Neural crest cell (in vitro differentiated cells): ENCODE measurements at places on chromosomes 1 and 21.

DNA sequence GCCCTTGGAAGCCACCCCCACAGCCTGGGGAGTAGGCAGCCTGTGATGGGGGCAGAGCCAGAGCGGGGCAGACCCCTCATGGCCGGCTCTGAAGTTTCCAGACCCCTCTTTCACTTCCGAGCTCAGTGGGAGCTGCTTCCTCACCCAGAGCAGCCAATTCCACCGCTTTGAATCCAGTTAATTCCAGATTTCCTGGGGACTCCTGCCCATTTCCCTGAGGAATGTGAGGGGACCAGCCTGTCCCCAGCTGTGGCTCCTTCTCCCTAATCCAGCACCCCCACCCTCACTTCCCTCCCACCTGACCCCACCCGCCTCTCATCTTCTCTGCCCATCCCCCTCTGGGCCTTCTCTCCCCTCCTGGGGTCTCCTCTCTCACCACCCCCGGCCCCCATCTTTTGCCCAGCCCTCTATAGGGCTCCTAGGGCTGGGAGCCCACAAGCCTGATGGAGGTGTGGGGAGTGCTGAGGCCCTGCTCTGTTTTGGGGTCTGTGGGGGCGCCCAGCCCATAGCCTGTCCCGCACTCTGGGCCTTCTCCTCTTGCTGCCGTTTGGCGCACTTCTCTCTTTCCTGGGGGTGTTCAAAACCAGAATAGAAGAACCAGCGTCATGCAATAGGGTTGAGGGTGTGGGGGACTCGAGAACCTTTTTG, 26.2 kb upstream of the TNFRSF1B start:
- DNase-seq: no peak

DNA sequence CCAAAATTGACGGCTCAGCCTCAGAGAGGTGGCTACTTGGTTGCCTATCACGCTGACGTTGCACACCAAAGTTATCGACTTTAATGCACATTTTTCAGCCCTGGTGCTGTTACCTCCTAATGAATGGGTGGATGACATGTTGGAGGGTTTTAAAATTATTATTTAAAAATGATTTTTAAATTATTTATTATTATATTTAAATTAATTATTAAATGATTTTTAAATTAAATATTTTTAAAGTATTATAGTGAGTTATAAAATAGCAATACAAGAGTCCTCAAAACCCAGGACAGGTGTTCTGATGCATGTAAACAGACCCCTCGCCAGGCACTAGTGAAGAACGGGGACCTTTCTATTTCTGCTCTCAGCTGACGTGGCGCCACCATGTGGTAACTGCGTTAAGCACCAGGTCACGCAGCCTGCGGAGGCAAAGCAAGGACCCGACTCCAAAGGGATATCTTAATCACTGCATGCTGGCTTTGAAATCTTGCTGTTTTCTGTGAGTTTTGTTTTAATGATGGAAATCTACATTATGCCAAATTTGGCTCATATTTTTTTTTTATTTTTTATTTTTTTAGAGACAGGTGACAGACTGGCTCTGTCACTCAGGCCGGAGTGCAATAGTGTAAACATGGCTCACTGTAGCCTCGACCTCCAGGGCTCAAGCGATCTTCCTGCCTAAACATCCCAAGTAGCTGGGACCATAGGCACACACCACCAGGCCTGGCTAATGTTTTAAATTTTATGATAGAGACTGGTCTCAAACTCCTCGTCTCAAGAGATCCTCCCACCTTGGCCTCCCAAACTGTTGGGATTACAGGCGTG, 22.6 kb downstream of the CASP9 start:
- DNase-seq: peak; percentile 79

GRCh38 chr1:228174482-228175315, 9.1 kb downstream of the IBA57 start:
- DNase-seq: no peak

- DNase-seq: no peak
Observed at GRCh38 chr21:34054259-34054658, 19.1 kb upstream of the MRPS6 start.

GRCh38 chr1:230717251-230717650, 3.3 kb upstream of the AGT start:
- DNase-seq: no peak

- no peak for DNase-seq
Observed at GRCh38 chr1:198523182-198523950, 17.1 kb downstream of the ATP6V1G3 start.

GRCh38 chr1:30804352-30804751, 46.8 kb upstream of the LAPTM5 start:
- DNase-seq: no peak

DNA sequence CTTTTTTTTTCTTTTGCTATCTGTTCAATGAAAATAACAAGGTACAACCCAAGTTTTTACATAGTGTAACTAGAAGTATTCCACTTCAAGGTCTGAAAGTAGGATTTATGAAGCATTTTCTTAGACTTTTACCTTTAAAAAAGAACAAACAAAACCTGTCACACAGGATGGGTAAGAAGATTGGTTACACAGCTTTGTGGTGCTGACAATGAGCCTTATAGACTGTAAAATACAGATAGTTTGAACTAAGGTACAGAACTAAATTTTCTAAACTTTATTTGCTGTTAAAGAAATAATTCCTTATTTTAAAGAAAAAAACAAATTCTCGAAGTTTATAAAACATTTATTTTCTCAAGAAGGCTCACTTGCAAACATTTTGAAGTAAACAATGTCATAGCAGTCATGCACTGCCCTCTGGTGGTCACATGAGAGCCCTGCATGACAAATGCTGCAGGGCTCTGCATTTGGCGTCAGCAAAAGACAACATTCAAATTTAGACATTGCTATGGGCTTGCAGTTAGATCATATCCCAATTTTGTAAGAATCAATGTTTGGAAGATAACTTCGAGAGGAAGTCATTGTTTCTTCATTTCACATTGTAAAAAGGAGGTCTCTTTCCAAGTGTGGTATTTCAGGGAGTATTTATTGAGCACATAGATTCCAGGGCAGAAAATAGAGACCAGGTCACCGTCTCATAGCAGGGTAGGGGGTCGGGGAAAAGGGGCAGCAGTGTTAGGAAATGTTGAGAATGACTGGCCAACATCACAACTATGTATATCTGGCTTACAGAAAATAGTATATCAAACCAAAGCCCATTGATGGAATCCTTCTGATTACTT, 115.3 kb upstream of the FMN2 start:
- DNase-seq: peak; percentile 57

DNA sequence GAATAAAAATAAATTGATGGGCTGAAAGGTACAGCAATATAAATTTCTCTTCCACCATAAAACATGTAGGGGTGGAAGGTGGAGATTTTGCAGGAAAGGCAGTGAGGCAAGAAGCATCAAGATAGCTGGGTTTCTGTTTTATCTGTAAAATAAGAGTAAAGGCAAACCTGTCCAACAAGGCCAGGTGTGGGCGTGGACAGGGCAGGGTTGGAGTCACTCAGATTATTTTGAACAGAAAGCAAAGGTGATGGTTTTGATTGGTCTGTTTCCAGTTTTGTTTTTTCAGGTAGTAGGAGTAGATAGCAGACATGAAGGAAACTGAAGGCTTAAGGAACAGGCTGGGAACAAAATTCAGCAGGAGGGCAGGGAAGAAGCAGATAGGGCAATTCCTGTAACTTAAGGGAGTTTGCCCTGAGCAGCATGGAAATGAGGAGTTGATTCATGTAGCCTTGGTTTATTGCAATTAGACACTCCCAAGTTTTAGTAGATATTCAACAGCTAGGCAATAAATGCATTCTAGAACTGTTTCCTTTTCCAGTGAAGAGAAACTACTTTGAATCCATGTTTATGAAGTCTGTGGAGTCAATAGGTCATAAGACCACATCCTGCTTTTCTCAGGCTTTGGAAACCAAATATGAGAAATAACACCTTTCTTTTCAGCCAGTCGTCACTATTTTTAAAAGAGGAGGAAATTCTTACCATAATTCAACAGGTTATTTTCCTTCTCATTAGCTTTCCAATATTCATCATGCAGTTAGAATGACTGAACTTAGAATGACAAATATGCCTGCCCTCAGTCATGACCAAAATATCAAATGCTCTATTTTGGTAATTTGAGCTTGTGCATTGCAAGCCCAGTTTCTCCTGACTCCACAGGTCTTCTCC, 38.7 kb upstream of the CD55 start:
- no peak for DNase-seq

GRCh38 chr21:38159355-38159754, 97.4 kb upstream of the KCNJ15 start:
- peak; percentile 61 for DNase-seq

- no peak for DNase-seq
Observed at GRCh38 chr1:50426108-50426700, 3.0 kb upstream of the DMRTA2 start.

DNA sequence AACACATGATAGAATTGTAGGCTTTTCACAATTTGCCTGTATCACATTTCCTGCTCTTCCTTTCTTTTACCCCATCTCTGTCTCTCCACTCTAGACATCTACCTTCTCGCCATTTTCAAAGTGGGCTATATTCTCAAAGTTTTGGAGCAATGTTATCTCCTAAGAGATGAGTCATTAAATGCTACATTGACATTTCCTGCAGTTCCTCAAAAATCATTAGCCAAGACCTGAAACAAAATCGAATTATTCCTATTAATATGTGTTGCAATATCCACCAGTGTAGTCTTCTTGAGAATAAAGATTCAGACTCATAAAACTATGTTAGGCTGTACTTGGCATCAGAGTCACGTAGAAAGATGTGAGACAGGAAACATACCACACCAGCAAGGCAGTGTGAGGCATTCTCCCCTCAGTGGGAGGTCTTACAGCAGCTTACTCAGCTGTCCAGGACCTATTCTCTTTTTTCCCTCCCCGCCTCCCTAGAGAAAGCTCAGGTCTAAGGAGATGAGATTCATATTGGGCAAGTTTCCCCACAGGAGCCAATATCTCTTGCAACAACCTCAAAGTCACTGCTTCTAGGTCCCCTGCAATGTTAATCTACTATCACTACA, 38.8 kb downstream of the FRRS1 start:
- DNase-seq: no peak

- DNase-seq: no peak
Observed at GRCh38 chr1:17307329-17307728, 668 bp upstream of the PADI4 start.

DNA sequence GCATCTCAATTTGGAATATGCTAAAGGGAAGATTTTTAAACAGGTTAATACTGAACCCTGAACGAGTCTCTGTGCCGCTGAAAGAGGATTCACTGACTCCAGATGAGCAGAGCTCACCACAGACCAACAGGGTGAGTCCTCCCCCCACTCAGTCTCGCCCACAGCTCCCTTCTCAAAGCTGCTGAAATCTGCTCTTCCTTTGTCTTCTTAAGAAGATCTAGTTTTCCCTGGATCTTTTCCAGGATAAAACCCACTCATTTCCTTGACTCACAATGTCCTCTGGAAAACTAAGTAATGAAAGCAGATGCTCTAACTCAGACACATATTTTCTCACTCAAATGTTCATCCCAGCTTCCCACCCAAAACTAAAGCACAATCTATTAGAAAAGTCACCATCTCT, 447.0 kb upstream of the PKN2 start:
- DNase-seq: no peak

GRCh38 chr1:22804969-22805671, 94.5 kb downstream of the EPHB2 start:
- no peak for DNase-seq

DNA sequence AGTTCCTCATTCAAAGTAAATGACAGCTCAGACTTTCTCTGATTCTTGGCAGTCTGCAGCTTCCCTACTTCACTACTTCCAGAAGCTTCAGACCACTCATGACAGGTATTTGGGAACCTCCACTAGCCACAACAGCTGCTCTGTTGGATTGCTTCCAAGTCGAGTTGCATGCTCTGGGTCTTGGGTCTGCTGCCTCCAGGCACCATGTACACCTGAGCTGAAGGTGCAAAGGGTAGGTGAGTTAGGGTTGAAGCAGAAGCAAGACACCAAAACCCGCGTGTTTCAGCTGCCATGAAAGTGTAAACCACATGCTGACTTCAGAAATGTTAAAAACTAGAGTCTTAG, 62.7 kb downstream of the ZNF684 start:
- no peak for DNase-seq

- DNase-seq: no peak
Observed at GRCh38 chr1:70887936-70888335, 159.7 kb downstream of the PTGER3 start.

DNA sequence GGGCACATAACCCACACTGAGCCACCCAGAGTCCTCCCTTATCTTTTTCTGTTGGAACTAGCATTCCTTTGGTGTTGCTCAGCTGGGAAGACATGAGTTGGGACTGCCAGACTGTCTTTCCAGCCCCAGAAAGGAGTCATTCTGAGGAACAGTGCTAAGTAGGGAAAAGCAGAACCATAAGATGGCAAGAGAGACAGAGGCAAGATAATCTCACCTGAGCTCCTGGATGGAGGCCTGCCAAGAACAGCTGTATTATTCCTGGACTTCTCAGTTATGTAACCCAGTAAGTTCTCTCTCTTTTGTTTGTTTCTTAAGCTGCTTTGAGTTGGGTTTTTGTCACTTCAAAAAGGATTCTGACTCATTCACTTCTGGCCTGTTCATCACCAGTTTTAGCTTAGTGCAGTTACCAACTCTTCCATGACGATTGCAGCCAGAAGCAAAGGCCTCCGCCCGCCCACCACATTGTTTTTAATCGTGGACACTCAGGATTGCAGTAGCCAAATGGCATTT, 134.4 kb downstream of the OMA1 start:
- no peak for DNase-seq

DNA sequence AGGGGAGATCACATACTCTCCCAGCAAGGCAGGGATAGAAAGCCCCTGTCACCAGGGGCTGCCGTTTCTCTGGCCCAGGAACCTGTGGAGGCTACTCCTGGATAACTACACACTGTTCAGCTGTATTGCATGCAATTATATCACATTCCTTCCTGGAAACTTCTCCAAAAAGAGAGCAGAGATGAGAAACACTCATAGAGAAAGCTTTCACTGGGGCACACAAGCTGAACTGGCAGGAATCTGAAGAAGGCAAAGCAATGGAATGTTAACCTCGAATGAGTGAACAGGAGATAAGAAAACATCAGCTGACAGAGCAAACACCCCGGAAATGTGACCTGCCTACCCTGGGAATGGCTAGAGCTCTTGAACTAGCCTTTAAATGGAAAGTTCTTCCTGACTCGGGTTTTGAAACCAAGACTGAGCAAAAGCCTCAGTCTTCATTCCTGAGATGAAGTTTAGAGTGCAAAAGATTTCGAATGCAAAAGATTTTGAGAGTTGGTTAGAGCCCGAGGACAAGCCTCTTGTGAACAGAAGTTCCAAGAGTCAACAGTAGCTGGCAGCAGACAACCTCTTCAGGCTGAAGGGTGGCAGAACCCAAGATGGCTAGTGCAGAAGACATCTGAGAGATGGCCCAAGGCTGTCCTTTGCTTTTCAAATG, 32.3 kb downstream of the CCN1 start:
- no peak for DNase-seq
